Activated CD4-positive, alpha-beta T cell treated with anti-CD3 and anti-CD28 coated beads for 24 hours (primary cell): ENCODE measurements at places on chromosomes 6 and 20.

DNA sequence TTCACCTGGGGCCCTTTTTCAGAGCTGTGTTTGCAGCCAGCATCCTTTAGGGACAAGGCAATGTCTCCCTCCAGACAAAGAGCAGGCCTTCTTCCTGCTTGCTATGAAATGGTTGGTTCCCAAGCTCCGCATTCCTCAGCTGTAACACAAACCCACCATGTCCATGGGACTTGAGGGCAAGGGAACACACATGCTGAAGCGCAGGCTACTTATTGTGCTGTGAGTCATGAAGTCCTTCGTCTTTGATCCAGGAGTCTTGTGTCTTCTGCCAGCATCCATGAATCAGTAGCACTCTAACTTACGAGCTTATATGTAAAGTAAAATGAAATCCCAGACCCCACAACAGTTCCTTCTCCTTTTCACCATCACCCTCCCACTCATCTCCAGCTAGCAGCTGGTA lies 59.0 kb downstream of the ANKRD60 start:
- no peak for DNase-seq

DNA sequence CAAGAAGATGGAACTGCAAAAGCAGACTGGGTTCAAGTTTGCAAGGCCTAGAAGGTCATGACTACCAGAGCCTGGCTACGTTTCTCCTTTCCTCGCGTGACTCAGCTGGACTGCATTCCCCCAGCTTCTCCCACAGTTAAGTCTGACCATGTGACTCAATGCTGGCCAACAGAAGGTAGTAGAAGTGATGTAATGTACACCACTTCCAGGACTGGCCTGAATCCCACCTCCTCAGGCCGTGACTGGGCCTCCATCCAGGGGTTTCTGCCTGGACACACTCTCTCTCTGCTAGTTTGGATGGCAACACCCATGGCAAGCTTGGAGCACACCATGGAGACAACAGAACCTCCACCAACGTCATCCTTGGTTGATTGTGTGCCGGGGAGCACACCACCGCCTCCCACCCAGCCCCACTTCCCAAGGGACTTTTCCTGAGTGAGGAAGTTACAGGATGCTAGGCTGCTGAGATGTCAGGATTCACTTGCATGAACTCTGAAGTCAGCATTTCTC lies 112.0 kb upstream of the CDYL start:
- DNase-seq: no peak

GRCh38 chr6:140366991-140367390 lies 992.5 kb upstream of the CITED2 start:
- no peak for DNase-seq

GRCh38 chr20:54485631-54486030 lies 10.2 kb downstream of the DOK5 start:
- no peak for DNase-seq

DNA sequence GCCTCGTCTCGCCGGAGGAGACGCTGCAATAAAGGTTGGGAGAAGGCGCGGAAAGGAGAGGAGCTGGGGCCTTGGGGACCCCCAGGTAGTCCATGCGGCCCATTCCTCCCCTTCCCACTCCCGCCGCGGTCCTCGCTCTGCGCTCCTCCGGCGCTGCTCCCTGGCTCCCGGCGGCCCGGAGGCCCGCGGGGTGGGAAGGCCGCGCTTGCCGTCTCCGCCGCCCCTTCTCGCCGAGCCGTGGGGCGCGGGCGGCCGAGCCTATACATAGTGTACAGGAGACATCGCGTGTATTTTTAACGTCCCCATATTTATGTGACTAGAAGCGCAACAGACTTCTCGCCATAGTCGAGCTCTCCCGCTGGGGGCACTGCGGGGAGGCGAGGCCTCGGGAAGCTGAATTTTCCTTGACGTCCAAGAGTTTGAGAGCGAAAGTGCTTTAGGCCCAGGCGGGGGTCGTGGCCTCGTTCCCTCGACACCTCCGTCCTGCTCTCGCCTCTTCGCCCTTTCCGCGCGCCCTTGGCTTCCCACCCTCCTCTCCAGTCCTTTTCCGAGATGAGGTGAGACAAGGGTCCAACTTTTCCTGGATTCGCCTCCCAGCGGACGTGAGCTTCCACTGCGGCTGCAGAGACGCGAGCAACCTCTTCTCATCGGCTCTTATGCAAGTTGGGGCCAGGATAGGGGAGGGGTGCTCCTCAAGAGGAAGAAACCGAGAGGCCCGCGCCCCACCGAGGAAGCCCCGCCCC lies 29.0 kb downstream of the SLC12A5 start:
- no peak for DNase-seq

DNA sequence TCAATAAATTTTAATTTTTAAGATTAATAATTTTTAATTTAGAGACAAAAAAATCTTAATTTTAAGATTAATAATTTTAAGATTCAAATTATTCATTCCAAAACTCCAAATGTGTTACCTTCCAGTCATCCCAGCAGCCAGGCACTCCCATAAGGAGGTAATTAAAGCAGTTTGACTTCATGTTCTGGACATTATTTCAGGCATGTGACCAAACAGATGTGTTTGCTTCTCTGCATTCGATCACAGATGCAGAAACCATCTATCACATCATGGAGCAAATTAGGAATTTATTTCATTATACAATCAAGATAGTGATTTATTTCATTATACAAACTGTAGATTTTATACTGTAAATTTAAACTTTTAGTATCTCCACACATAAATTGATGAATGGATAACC lies 150.3 kb downstream of the AKAP7 start:
- DNase-seq: no peak

GRCh38 chr6:69900869-69901268 lies 34.5 kb downstream of the COL19A1 start:
- no peak for DNase-seq

GRCh38 chr6:114564302-114564933 lies 221.6 kb upstream of the HS3ST5 start:
- DNase-seq: no peak

- no peak for DNase-seq
Observed at GRCh38 chr6:148466158-148466557, 123.5 kb downstream of the SASH1 start.

- DNase-seq: no peak
Observed at GRCh38 chr20:63572788-63573646, 1.0 kb downstream of the HELZ2 start.

DNA sequence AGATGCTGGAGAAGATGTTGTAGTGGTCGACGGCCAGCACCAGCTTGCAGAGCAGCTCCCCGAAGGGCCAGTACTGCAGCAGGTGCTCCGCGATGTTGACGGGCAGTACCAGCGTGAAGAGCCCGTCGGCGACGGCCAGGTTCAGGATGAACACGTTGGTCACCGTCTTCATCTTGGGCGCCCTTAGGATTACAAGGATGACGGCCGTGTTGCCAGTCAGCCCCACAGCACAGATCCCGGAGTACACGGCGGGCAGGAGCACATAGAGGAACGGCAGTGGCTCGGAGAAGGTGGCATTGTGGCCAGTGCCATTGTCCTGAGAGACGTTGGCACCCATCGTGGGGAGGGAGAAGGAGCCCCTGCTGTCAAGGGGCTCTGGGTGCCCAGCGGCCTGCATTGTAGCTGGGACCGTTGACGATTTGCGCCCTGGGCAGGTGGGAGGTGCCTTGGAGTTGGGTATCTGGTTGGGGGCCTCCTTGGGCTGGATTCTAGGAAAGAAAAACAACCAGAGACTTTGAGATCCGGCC lies 867 bp downstream of the NPBWR2 start:
- no peak for DNase-seq

DNA sequence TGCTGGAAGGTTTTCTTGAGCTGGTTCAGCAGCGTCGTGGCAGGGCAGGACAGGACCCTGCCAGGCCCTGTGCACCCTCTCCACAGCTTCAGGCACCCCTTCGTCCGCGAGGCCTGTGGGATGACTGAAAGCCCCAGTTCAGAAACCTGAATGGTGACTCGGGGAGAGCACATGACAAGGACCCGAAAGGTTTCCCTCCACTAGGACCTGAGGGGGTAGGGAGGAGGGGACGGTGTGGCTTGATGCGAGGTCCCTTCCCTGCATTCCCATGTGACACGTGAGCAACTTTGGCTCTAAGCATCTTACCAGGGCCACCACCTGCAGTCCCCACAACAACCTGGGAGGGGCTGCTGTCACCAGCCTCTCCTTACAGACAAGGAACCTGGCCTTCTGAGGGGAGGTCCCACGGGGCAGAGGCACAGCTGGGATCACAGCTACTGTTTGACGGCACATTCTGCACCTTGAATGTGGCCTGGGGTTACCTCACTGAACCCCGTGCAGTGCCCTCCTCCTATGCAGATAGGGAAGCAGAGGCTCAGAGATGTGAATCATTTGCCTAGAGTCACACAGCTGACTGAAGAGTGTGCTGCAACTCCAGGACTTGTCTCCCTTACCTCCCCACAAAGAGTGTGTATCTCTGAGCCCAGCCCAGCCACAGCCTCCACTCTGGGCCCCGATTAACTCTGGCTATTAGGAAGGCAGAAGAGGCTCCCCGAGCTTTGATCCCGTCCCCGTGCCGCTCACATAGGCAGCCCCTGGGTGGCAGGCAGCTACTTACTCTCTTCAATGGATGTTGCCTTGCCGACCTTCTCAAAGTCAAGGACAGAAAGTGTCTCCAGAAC lies 84.6 kb downstream of the PTPN1 start:
- DNase-seq: no peak

GRCh38 chr6:15665237-15665636 lies 2.4 kb upstream of the DTNBP1 start:
- no peak for DNase-seq

GRCh38 chr20:45991616-45992015 lies 17.1 kb upstream of the MMP9 start:
- DNase-seq: no peak

GRCh38 chr6:85460154-85460920 lies 10.5 kb downstream of the NT5E start:
- no peak for DNase-seq

DNA sequence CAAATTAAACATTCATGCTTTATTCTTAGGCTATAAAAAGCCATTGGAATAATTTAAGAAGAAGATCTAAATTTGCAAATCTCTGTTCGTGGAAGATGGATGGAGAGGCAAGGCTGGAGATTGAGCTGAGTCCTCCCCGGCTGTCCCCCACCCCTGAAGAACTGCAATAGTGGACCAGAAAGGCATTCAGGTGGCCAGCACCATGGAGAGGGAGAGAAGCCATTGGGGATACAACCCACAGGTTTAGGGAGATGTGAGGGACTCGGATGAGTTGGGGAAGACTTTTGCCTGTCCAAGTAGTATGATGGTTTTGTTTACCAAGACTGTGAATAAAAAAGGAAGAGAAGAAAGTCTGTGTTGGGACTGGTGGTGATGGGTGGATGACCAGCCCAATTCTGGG lies 120.8 kb downstream of the F13A1 start:
- DNase-seq: no peak

DNA sequence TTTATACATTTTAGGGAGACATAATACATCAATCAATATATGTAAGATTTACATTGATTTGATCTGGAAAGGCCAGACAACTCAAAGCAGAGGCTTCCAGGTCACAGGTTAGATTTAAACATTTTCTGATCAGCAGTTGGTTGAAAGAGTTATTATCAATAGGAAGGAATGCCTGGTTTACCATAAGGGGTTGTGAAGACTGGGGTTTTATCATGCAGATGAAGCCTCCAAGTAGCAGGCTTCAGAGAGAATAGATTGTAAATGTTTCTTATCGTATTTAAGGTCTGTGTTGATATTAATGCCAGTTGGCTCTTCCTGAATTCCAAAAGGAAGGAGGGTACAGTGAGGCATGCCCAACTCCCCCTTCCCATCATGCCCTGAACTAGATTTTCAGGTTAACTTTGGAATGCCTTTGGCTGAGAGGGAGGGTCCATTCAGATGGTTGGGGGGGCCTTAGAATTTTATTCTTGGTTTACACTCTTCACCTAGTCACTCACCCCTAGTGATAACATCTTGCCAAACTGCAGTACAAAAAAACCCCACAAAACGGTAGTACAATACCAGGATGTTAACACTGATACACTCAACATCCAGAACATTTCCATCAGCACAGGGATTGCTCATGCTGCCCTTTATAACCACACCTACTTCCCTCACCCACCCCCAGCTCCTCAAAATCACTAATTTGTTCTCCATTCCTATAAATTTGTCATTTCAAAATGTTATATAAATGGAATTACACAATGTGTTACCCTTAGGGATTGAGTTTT lies 259.6 kb upstream of the PLN start:
- DNase-seq: no peak
